ENCODE measurements at places on chromosomes 5 and 9.

GRCh38 chr5:113451797-113452196, 17.0 kb upstream of the TSSK1B start:
- no peak for DNase-seq

DNA sequence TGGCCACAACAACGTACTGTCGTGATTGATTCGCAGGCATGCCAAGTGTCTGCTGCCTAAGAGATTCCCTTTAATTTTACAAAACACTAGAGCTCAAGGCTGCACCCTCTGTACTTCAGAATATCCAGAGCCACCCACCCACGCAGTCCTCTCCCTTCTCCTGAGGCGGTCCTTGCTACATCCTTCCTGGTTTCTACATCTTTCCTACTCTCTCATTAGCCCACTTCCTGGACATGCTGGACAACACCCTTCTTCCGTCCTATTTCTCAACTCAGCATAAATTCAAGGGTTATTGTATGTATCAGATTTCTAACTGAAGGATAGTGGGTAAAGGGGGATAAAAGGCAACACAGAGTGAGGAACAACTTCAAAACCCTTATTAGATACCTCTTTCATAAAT, 148.4 kb upstream of the MAP3K1 start:
- DNase-seq = no peak

- no peak for DNase-seq
Observed at GRCh38 chr5:157245886-157246285, 20.0 kb upstream of the CYFIP2 start.

- DNase-seq = no peak
Observed at GRCh38 chr5:9249231-9249630, 296.6 kb downstream of the SEMA5A start.

DNA sequence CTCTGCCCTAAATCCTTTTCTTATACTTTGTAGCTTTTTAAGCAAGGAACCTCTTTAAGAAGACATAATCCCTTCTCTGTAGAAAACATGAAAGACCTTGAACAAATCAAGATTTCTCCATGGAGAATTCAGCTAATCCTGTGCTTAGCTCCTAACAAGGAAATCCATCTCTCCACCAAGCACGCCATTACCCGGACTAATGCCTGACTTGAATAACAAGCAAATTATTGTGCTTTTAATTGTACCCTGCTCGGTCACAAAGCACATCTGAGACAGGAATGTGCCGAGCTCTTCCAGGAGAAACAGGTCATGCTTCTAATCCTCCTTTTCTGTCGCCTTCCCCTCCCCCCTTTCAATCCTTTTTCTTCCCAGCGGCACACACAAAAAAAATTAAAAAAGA, 141.3 kb downstream of the PSAT1 start:
- no peak for DNase-seq

- no peak for DNase-seq
Observed at GRCh38 chr9:115423646-115424045, 305.7 kb upstream of the TNC start.
